ENCODE measurements at places on chromosomes 16 and 17.

GRCh38 chr16:53849585-53849984 lies 145.6 kb downstream of the FTO start:
- no peak for DNase-seq

GRCh38 chr17:29622337-29623282 lies at the start of gene CORO6:
Gene CORO6 (minus strand): TSS chr17:29622912. CDS start chr17:29621421, 1,491 bp downstream.
- no peak for DNase-seq

- no peak for DNase-seq
Observed at GRCh38 chr16:21117567-21117966, 33.1 kb downstream of the DNAH3 start.

DNA sequence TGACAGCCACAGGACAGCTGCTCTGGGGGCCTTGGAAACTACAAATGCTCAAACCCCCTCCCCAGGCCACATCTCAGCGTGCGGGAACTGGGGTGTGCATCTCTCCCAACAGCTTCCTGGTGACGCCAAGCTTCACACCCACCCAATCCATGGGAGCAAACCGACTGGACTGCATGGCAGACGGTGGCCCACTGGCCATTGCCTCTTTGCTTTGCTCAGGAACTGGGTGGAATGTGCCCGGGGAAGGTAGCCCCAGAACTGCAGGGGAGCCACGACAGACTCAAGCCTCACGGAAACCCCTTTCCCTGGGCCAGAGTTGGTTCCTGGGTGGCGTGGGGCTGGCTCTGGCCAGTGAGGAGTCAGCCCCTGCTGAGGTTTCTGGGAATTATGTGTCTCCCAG lies 5.2 kb upstream of the C16orf95 start:
- DNase-seq, result no peak

GRCh38 chr16:87860553-87861299 lies 8.6 kb downstream of the SLC7A5 start:
- no peak for DNase-seq

- DNase-seq, result no peak
Observed at GRCh38 chr17:17840751-17841591, 4.2 kb upstream of the SREBF1 start.

DNA sequence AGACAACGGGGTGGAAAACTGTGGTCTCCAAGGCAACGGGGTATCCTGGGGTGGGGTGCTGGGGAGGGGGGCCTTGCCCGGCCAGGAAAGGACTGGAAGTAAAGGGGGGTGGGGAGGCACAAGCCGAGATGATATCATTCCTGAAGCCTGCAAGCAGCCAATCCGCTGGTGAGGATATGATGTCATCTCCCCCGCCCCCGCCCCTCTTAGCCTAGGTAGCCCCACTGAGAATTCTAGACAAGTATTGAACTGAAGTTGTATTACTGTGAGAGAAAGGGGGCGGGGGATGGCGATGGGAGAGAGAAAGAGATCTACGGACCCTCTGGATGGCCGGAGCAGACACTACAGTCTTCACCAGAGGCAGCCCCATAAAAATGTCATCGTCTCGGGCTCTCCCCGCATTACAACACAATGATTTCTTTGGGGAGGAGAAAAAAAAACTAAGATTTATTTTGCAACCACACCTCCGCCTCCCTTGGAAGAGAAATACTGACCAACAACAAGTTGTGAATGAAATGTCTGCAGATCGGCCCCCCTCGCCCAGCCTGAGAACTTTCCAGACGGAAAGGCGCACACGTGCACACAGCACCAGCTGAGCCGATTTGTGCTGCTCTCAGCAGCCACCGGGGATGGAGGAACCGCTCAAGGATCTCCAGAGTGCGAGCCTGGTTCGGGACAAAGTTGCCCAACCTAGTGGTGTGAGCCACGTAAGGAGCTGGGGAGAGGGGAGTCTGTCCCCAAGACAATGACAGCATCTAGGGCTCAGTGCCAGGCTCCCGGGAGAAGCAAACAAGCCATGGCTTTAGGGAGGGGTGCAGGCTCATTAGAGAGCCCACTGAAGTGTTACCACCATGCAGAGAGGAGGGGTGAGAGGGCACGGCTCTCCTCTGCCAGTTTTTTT lies 222.1 kb downstream of the SOX9 start:
- DNase-seq, result no peak

DNA sequence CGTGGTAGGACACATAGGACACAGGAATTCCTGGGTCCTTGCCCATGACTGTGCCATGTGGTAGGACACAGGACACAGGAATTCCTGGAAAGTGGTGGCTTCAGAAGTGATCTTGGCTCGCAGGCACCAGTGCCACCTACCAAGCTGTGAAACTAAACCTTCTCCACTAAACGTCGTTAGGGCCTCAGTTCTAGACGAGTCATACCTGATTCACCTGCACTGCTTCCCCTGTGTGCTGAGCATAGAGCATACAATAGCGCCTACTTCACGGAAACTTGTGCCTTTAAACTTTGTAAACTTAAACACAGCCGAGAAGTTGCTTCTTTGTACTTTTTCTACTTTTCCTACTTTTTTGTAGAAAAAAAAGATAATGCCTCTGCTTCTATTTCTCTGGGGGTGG lies 4.8 kb downstream of the SOX8 start:
- no peak for DNase-seq

- no peak for DNase-seq
Observed at GRCh38 chr16:15464401-15465186, 30.2 kb downstream of the BMERB1 start.

DNA sequence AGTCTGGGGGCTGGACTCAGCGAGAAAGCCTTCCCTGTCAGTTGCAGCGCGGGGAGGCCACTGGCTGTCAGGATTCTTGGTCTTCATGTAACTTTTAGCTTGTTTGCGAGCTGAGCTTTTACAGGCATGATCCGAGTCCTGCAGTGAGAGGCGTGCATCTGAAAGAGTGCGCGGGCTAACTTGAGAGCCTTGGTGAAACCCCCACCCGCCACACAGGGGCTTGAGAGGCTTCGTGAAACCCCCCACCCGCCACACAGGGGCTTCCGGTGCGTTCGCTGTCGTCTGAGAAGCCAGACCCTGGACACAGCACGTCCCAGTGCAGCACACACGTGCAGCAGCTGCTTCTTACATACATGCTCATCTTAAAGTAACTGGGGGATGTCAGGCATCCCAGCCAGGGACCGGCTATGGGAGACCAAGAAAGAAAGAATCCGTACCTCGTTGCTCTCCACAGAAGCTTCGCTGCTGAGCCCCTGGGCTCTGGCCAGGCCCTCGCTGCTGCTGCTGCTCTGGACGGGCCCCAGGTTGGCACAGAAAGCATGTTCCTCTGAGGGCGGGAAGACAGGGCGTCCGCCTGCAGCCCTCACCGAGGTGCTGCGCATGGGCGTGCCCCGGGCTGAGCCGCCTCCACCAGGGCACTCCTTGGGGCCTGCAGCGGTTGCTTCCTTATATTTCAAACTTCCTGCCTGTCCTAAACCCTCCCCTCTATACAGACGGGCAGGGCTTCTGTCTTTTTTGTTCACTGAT lies 7.8 kb downstream of the NUDT16L1 start:
- no peak for DNase-seq

DNA sequence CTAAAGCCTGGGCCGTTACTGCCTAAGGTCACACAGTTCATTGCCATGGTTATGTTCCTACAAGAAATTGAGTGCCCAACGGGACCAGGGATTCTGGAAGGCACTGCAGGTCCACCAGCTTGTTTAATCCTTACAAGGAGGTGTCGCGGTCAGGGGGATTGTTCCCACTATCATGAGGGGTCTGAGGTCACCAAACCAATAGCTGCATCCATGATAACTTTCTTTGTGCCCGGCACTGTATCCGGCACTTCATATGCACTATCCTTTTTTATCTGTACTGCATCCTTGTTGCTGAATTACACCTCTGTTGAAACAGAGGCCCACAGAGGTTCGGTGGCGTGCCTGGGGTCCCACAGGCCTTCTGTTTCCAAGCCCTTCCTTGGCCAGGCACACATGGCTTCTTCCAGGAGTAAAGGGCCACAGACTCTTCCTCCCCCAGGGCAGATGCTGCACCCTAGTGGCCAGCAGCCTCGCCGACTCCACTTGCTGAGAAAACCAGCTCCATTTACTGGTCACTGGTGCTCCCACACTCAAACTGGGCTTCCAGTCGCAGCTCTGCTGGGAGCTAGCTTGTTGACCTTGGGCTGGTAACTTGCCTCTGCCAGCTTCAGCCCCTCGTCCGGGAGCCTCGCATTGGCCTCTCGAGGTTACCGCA lies 82.0 kb upstream of the PLCG2 start:
- DNase-seq, result no peak

GRCh38 chr16:4935241-4935855 lies 1.6 kb downstream of the PPL start:
- DNase-seq, result no peak
